ENCODE measurements at places on chromosomes 2 and 18.

DNA sequence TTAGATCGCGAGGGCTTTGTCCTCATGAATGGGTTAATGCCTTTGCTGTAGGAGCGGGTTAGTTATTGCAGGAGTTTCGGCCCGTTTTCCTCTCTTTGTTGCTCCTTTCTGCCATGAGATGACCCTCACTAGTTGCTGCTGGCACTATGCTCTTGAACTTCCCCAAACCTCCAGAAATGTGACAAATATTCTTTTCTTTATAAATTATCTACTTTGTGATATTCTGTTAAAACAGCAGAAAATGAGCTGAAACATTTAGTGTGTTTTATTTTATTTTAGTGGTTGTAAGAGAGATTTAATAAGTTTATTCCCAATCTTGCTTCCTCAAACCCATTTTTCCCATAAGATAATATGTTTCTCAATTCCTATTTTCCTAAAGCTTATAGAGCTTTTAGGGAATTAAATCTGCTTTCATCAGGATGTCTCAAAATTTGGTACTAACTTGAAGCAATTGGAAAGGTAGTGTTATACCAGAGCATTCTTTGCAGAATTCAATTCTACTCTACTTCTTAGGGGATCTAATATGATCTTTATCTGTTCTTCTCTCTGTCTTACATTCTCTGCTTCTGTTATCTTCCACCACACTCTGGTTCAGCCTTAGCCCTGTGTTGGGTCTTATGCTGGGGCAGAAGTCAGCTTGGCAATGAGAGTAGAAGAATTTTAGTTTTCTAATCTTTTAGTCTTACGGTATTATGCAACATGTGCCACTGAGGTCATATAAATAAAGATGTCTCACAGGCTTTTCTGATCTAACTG, 23.1 kb downstream of the DDX1 start:
- no peak for DNase-seq

- DNase-seq: no peak
These were observed 24.4 kb upstream of the AGFG1 start for GRCh38 chr2:227447606-227448005.

DNA sequence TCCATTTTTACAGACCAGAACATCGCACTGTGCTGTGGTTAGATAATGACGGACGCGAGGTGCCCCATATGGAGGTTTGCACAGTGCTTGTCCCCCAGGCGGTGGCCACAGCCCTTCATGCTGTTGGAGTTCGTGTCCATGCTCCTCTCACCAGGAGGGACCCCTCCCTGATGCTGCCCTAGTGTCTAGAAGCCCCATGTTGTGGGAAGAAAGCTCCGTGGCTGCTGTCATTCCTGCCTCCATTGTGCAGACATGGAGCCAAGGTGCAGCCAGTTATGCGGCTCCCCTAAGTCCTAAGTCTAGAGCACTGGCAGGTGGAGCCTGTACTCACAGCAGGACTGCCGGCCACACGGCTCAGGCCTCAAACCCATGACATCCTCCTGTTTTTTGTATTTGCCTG, 464.9 kb downstream of the EIPR1 start:
- DNase-seq: no peak

- no peak for DNase-seq
These were observed 184.3 kb downstream of the RPRM start for GRCh38 chr2:153294199-153294786.

DNA sequence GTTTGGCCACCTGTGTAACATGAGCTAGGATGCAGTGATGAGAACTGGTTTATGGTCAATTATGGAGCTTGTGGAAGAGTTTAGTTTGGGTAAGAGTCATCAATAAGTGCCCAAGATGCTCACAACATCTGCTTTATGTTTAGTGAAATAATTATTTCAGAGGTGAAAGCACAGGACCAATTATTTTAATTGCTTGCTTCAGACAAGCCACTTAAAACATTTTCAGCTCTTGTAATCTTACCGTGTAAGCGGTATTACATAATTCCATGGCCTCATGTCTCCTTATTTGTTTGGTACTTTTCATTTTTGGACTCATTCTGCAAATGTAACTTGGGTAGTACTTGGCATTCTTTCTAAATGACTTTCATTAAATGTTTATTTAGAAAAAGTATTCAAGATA, 5.4 kb downstream of the B3GNT2 start:
- DNase-seq: no peak

GRCh38 chr2:230664128-230664527, 48.5 kb upstream of the CAB39 start:
- DNase-seq: no peak

DNA sequence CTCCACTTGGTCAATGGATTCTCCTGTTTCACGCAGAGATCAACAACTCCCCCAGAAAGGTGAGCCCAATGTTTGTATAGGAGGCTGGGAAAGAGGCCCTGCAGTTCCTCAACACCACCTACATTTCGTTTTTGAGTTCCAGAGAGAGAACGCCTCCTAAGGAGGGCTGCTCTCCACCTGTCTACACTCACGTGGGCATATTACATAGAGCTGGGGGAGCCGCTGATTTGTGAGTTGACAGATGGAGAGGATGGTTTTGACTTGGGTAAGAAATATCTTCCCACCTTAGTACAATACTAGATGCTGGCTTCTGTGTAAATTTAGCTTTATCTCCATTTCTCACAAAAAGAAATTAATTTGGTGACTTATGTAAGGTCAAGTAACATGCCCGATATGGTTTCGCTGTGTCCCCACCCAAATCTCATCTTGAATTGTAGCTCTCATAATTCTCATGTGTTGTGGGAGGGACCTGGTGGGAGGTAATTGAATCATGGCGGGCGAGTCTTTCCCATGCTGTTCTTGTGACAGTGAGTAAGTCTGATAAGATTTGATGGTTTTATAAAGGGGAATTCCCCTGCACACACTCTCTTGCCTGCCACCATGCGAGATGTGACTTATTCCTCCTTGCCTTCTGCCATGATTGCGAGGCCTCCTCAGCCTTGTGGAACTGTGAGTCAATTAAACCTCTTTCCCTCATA, 274.5 kb upstream of the PXDN start:
- no peak for DNase-seq

DNA sequence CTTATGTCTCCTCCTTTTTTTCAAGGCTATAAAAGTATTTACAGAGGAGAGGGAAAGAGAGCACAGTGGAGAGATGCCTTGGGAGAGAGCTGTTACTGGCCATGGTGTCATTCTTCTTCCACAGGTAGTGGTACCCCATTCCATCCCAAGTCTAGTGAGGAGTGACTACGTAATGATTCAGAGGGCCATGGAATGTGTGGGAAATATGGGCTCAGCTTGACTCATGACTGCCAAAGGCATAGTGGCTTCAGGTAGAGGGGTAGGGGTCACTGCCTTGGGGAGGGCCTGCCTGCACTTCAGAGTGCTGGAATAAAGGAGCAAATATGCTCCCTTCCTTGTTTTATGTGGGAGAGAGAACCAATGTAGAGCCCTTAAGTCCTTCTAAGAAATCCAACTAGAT, 620.6 kb downstream of the IRS1 start:
- DNase-seq: no peak

- peak; percentile 10 for DNase-seq
These were observed 829 bp downstream of the ACVR1C start for GRCh38 chr2:157627594-157628476.

DNA sequence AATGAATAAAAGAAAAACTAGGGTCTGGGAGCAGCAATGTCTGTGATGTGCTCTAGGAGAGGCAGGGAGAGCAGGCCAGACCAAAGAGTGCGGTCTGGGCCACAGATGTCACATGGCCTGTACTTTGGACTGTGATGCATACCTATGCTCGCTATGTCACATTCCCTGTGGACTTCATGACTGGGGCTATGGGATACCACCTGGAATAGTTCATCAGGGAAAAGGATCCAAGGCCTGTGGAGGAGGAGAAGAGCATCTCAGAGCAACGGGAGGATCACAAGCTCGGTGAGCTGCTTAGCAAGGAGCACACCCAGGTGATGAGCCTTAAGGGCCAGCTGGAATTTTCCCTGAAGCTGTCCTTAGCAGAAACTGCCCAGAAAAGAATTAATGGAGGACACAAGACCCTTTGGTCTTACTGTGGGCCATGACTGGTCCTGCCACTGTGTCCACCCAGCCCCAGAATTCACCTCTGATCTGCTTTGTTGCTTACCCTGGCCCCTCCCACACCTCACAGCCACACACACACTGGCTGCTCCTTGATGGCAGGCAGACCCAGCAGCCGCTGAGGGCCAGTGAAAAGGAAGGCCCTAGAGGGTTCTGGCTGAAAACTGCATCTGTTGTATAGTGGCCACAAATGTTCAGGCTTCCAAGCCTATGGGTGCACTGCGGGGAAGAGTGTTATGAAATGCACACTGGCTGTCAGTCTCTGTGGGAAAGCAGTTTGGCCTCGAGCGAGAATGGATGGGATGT, 25.3 kb upstream of the GCC2 start:
- DNase-seq: no peak

- no peak for DNase-seq
These were observed 85.5 kb upstream of the GLI2 start for GRCh38 chr2:120650022-120650644.
